ENCODE measurements at places on chromosomes 1 and 21.

DNA sequence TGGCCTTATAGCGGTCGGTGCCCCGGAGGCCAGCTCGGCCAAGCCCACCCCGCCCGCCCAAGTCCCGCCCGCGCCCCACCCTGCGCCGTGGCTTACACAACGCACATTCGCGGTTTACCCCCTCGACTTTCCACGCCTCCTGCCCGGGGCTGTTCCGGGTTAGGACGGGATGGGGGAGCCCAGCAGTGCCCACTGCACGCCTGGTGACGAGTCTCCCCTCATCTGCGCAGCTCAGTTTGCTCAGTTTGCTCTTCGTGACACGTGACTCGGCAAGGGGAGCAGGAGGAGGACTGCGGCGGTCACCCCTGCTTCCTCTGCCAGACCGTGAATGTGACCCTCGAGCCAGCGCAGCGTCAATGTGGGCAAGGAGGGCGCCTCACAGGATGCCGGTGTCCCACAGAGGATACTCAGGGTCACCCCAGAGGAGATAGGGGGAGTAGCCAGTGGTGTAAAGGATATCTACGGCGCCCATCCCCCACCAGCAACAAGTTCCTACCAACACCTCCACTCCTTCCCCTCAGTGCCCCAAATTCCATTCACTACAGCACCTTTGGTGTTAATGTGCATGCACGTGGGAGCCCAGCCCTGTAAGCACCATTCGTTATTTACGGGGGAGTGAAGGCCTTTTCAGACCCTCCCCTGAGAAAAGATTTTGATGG, 350 bp upstream of the S100A6 start:
- no peak for DNase-seq

DNA sequence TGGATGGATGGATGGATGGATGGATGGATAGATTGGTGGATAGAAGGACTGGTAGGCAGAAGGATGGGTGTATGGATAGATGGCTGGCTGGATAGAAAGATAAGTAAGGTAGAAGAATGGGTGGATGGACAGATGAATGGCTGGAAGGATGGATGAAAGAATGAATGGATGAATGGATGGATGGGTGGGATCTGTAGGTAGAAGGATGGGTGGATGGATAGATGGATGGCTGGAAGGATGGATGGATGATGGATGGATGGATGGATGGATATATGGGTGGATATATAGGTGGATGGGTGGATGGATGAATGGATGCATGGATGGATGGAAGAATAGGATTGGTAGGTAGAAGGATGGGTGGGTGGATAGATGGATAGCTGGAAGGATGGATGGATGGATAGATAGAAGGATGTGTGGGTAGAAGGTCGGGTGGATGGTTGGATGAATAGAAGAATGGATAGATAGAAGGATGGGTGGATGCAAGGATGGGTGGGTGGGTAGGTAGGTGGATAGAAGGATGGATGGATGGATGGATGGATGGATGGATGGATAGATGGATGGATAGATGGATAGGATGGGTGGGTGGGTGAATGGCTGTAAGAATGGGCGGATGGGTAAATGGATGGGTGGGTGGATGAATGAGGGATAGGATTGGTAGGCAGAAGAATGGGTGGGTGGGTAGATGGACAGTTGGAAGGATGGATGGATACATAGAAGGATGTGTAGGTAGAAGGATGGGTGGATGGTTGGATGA, 7.5 kb downstream of the MASP2 start:
- no peak for DNase-seq

- DNase-seq = no peak
Observed at GRCh38 chr1:227363825-227364224, 45.5 kb upstream of the CDC42BPA start.

DNA sequence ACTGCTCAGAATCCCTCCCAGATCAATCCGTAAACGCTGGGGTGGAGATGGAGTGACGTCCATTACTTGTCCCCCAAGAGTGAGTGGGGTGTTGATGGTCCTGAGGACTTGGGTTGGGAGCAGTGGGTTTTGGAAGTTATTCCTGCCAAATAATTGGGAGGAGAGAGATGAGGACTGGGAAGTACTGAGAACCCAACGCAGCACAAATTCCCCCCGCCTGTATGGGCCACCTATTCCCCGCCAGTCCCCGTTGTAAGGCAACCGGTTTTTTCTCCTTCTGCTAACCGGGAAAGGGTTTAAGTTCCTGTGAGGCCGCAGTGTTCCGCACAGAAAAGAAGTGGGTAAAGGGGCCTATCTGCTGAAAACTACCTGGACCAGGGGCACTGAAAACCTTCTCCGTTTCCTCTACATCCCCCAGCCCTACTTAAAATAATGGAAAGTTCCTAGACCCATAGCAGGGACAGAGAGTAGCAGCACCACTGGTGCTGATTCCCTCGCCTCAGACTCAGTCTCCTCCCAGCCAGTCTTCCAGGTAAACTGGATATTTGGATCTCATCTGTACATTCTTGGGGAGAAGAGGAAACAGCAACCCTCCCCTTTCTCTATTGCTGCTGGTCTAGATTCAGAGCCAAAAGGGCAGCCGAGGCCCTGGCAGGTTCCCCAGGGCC, 738 bp downstream of the LURAP1 start:
- no peak for DNase-seq

GRCh38 chr21:39084073-39084472, 99.2 kb downstream of the PSMG1 start:
- no peak for DNase-seq

GRCh38 chr1:3242408-3243260, 173.6 kb downstream of the PRDM16 start:
- no peak for DNase-seq

DNA sequence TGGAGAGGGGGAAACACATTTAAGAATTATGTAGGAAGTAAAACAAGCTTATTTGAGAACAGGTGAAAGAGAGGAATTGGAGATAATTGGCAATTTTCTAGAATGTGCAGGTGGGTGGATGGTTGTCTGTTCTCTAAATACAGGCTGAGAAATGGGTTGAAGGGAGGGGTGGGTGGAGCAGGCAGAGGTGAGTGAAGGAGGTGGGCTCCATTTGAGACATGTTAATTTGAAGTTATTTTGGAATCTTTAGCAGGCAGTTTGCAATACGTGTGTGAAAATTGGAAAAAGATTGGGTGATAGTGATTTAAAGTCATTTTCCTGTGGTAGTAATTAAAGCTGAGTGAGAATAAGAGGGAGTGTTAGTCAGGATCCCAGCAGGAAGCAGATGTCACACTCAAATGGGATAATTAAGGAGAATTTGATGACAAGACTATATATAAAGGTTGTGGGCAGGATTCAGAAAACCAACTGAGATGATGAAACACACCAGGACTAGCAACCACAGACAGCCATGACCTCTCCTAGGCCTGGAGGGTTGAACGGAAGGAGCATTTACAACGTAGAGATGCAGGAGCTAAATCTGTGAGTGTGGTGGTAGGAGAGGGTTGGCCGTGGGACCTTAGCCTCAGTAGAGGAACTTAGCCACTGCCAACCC, 40.6 kb downstream of the CHRM3 start:
- no peak for DNase-seq

DNA sequence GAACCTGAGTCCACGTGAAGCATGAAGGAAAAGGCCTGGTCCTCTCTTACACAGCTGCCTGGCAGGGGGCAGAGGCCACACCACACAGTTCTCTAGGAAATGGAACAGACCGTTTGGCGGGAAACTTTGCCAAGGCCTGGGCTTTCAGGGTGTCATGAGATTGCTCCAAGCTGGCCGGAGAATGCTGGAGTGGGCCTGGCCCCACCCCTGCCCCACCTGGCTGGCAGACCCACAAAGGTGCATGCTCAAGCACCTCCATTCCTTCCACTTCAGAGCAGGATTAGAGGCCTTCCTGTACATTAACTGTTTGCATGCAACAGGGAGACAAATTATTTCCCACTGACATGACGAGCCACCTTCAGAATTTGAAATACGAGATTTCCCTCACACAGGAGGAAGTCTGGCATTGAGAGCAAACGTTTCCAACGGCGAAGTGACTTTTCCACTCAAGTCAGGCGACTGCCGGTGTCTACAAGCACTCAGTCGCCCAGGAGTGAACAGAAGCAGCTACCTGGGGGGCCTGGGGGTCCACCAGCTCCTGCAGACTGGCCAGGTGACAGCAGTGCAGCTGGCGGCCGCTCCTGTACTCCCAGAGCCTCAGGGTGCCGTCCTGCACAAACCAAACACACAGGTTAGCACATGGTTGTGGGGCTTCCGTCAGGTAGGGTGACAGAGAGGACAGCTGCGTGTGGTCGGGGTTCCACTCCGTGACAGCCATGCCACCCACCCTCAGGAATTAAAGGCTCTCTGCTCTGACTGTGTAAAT, 24.0 kb downstream of the WDR4 start:
- no peak for DNase-seq

- no peak for DNase-seq
Observed at GRCh38 chr1:112743174-112744008, 28.3 kb upstream of the PPM1J start.

Measured in NCI-H1417 treated with DMSO at 0.1 percent for 48 hours (cell line).